ENCODE measurements at places on chromosomes 5 and 9.

GRCh38 chr9:15400281-15400941 lies 22.3 kb upstream of the SNAPC3 start:
- no peak for DNase-seq

DNA sequence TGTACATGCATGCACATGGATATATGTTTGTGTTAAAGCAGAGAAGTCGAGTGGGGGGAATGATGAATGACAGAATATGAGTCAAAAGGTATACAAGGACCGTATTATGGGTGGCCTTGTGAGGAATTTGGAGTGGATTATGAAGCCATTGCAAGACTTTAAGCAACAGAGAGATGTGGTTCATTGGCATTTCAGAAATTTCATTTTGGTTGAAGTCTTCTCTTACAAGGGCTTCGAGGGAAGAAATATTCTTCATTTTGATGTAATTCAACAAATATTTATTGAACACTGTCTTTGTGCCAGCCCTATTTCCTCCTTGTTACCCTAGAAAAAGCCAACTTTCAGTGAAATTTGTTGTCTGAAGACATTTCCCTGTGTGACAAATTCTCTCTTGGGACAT lies 83.9 kb upstream of the SLCO6A1 start:
- DNase-seq = no peak

DNA sequence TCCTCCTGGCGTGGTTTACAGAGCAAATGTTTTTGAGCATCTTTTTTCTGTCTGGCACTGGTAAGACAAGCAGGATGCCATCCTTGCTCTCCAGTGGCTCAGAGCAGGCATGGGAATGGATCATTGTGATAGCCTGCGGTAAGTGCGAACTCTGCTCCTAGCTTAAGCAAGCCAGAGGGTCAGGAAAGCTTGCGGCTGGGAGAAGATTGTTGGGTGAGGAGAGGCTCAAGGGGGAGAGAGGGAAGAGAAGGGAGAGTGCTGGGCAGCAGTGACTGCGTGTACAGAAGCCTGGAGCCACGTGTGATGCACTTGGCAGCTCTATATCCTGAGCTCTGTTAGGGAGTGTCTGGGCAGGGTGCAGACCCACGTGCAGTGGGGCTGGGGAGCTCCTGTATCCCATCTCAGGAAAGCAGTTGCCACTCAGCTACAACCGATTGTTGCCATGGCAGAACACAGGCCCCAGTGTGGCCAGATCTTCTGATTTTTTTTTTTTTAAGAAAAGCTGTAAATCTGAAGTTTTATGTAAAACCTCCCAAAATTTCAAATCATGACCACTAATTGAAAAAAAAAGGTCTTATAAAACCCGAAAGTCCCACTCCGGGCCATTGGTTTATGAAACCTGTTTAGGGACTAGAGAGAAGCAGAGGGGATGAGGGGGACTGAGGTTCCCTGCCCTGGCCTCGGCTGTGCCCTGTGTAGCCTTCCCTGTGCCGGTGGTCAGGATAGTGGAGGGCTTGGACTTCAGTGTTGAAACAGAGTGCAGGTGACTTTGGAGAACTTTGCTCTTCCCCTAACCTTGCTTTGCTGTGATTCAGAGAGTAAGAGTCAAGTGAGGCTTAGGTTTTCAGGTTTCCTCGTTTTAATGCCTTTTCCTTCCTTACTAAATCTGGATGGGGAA lies 67.3 kb downstream of the ZNF618 start:
- no peak for DNase-seq

- DNase-seq = no peak
Measured at GRCh38 chr5:135719428-135720063, 114.9 kb upstream of the SLC25A48 start.

DNA sequence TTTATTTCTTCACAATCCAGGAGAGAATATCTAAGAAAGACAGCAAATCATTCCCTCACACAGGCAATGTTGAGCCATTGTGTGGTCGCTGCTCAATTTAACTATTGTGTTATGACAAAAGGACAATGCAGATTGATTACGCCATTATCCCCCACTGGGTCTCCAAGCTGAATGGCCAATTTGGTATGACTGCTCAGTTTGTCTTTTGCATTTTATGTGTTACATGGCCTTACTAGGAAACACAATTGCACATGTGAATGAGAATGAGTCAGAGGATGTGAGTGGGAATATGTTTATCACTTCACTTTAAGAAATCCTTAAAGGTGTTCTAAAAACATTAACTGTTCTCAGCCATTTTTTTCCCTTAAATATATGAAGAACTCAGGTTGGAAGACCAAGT lies 108.3 kb downstream of the FAM174A start:
- no peak for DNase-seq
